ENCODE measurements at places on chromosomes 11 and 22.

- no peak for DNase-seq
Measured at GRCh38 chr11:95412074-95412473, 181.1 kb upstream of the SESN3 start.

- no peak for DNase-seq
Measured at GRCh38 chr11:76510060-76511047, 65.5 kb downstream of the EMSY start.

- no peak for DNase-seq
Measured at GRCh38 chr11:128575961-128576350, 11.4 kb downstream of the ETS1 start.

DNA sequence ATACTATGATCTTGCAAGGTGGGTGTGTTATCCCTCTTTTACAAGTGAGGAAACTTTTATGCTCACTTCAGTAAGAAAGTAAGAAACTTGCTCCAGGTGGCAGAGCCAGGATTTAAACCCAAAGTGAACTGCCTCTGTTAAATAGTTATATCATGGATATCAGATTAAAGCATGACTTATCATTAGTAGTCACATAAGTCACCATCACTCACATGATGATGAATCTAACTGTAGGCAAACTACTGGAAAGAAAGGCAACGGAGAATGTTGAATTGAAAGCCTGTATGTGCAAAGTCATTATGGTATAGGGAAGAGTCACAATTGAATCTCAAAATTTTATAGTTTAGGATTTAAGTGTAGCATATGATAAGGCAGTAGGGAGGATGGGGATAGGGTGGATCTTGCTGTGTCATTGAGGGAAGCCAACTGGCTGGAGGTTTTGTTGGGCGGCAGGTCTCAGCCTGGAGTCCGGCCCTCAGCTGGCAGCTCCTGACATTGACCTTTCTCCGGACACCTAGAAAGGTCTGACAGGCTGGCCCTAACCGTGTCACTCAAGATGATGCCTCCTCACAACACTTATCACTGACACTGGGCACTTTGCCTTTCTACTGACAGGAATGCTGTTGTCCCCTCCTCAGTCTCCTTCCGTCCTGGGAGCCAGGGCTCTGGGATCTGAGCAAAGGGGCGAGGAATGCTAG lies 98.3 kb downstream of the EMSY start:
- DNase-seq, result no peak

DNA sequence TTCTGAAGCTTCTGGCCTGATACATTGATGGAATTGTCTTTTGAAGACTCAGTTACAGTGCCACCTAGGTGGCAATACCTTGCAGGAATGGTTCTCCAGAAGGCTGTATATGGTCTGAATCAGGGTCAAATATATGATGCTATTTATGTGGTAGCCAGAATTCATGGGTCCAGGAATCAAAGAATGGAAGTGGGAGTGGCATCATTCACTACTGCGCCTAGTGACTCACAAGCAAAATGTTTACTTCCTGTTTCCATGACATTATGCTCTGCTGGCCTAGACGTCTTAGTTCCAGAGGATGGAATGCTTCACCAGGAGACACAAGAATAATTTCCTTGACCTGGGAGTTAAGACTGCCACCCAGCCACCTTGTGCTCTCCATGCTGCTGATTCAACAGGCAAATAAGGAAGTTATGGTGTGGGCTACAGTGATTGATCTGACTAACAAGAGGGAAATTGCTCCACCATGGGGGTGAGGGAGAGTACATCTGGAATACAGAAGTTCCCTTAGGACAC lies 491.8 kb downstream of the ETS1 start:
- no peak for DNase-seq

DNA sequence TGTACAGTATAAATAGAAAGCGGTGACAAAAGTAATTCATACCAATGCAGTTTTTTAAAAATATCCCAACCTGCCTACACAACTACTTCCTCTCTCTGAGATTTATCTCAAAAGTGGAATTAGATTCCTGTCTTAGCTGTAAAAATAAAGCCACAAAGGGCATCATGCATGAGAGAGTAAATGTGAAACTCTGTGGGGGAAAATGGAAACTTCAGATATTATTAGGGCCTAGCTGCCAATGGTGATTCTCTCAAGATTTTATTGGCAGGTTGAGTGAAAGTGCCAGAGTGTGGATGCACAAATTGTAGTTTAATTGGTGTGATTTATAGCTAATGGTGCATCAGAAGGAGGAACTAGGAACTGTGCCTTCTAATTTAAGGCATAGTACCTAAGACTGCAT lies 356.9 kb upstream of the CCDC90B start:
- no peak for DNase-seq

GRCh38 chr11:107446822-107447431 lies 10.7 kb downstream of the CWF19L2 start:
- no peak for DNase-seq

GRCh38 chr11:116044941-116045340 lies 540.7 kb upstream of the CADM1 start:
- no peak for DNase-seq

- no peak for DNase-seq
Measured at GRCh38 chr11:104259121-104259610, 95.2 kb upstream of the PDGFD start.

DNA sequence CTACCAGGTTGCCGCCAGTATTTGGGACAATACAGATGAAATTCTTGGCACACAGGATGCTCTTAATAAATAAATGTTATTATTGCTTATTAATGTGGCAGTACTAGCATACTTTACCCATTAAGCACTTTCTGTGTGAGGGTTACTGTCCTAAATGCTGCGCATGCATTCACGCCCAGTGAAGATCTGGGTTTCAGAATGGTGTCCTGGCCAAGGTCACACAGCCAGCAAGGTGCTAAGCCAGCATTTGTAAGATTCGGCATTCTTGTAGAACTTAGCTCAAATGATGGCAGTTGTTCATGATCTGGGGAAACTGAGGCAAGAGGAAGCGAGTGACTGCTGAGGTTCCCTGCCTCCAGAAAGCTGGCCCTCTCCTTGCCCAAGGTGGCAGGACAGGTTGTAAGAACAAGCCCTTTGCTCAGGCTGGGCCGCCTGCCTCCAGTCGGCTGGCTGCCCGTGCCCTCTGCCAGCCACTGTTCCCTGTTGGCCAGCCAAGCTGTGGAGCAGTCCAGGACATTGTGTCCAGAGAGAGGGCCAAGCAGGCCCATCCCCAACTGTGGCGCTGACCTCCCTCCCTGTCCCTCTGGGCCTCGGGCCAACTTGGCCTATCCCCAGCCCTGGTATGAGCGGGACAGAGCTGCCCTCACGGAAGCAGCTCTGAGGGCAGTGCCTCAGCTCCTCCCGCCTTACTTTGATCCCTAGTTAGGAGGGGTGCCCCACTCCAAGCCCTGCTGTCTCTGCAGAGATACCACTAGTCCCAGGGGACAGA lies 28.8 kb downstream of the TOB2 start:
- peak; percentile 96 for DNase-seq

GRCh38 chr11:97756571-97757335 lies 1264.0 kb upstream of the CNTN5 start:
- DNase-seq, result no peak

DNA sequence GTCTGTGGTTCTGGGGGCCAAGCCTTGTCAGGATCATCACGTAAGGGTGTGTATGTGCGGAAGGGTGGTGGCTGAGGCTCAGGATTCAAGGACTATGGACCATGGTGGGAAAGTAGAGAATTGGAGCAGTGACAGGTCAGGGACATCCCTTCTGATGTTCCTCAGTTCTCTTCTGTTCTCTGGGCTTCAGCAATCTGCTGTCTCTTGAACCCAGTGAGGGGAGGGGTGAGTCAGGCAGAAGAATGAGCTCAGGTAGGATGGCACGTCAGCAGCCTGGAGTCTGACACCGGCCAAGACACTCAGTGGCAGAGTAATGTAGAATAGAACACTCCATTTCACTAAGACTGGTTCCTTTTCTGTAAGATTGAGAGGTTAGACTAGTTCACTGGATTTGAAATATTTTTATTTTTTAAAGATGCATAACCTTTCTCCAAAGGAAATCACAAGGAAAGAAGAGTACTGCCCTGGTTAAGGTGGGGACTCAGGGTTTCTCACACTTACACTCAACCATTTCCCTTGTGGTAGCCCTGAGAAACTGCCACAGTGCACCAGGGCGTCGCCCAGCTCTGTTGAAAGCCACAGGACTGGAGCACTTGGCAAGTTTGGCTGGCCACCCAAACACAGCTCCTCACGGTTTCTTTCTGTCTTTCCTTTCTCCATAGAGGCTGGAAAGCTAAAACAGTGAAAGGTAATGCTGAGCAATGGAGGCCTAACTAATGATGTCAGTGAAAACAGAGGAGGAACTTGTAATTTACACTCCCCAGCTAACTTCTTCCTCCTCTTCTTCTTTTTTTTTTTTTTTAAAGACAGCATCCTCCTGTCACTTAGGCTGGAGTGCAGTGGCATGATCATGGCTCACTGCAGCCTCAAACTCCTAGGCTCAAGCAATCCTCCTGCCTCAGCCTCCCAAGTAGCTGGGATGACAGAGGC lies 23.1 kb upstream of the MICAL2 start:
- DNase-seq, result peak; percentile 84

DNA sequence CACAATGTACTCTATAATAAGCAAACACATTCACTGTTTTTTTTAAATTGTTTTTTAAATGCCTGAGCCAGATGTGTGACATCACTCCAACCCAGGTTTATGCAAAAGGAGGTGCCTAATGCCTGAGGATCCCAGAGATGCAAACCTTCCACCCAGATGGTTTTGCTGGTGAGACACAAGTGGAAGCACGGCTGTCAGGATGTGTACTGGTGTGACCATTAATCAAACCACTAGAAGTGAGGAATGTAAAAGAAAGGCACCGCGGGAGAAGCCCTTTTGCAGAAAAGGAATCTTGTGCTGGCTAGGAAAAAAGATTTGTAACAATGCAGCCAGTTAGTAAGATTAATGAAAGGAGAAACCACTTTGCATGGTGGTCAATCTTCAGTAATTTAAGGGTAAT lies 407.4 kb downstream of the LARGE1 start:
- DNase-seq, result no peak

DNA sequence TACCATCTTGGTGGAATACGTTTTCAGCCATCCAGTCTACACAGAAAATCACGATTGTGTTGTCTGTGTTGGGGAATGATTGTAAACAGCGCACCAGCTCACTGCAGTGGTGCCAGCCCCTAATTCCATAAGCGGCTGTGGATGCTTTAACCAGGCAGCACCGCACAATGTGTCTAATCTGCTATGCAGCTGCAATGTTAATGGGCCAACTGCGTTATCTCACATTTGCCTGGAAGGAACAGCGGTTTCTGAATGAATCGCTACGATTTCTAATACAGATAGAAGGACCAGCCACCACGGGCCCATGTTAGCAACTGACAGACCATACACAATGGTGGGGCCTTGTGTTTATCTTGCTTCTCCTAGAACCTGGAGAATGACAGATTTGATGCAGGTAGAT lies 384.5 kb upstream of the KIRREL3 start:
- DNase-seq, result no peak

GRCh38 chr11:123509737-123510578 lies 79.9 kb downstream of the GRAMD1B start:
- DNase-seq, result peak; percentile 65

DNA sequence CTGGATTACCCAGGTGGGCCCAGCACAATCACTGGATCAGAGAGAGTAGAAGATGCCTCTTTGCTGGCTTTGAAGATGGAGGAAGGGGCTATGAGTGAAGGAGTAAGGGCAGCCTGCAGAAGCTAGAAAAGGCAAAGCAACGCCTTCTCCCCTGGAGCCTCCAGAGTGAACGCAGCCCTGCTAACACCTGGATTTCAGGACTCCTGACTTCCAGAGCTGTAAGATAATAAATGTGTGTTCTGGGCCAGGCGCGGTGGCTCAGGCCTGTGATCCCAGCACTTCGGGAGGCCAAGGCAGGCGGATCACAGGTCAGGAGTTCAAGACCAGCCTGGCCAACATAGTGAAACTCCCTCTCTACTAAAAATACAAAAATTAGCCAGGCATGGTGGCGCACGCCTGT lies 102.4 kb downstream of the MORC2 start:
- peak; percentile 72 for DNase-seq

- no peak for DNase-seq
Measured at GRCh38 chr22:39935116-39935515, 25.1 kb upstream of the TMA7B start.

DNA sequence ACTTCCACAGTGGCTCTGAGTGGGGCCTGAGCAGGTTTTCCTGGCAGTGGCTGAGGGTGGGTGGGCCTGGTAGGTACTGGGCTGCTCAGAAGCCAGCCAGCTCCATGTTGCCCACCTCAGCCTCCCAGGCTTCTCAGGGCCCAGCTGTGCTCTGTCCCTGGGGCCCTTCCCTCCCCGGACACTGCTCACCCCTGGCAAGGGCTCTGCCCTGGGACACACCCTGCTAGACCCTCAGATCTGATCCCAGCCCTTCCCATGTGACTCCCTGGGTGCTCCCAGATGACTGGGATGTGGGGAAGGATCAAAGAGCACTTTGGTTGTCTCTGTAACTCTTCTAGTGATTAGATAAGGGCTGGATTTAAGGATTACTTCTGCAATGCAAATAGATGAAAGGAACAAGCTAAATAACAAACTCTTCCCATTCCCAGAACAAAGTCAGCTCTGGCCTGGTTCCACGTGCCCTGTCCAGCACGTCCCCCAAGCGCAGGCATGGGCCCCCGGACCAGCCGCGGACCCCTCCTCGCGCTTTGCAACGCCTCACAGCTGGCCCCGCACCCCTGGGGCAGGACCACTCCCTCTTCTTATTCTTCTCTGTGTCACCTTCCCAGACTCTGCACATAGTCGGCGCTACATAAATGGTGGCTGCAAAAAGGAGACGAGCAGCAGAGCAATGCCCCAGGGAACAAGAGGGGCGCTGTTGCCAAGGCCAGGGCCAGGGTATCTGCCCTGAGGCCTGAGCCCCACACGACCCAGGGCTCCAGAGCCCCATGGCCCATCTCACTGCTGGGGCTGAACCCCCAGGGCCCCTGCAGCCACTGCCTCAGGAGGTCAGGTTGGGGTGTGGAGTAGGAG lies 5.7 kb upstream of the KRTAP5-6 start:
- no peak for DNase-seq

DNA sequence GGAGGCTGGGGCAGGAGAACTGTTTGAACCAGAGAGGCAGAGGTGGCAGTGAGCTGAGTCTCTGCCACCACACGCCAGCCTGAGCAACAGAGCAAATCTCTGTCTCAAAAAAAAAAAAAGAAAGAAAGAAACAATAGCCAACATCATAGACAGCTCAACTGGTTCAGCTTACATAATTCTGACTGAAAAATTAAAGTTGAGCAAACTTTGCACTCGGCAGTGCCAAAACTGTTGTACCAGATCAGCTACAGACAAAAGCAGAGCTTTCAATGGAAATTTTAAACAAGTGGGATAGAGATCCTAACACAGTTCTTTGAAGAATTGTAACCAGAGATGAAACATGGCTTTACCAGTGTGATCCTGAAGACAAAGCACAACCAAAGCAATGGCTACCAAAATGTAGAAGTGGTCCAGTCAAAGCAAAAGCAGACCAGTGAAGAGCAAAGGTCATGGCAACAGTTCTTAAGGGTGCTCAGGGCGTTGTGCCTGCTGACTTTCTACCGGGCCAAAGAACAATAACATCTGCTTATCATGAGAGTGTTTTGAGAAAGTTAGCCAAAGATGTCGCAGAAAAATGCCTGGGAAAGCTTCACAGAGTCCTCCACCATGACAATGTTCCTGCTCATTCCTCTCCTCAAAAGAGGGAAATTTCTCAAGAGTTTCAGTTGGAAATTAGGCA lies 59.3 kb downstream of the TTC28 start:
- DNase-seq, result no peak

Data from lower leg skin (tissue), 4 donors.